CD4-positive, alpha-beta T cell treated with Interferon gamma for 1 hour (primary cell): ENCODE measurements at places on chromosomes 1 and 21.

DNA sequence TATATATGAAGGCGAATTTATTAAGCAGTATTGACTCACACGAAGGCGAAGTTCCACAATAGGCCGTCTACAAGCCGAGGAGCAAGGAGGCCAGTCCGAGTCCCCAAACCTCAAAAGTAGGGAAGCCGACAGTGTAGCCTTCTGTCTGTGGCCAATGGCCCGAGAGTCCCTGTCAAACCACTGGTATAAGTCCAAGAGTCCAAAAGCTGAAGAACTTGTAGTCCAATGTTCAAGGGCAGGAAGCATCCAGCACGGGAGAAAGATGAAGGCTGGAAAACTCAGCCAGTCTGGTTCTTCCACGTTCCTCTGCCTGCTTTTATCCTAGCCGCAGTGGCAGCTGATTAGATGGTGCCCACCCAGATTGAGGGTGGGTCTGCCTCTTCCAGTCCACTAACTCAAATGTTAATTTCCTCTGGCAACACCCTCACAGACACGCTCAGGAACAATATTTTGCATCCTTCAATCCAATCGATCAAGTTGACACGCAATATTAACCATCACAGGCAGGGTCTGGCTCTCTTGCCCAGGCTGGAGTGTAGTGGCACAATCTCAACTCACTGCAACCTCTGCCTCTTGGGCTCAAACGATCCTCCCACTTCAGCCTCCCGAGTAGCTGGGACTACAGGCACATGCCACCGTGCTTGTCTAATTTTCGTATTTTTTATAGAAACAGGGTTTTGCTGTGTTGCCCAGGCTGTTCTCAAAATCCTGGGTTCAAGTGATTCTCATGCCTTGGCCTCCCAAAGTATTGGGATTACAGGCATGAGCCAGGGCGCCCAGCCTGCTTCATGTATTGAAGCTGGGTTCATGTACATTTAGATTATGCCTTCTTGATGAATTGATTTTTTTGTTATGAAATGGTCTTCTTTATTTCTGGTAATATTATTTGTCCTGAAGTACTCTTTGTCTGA, 85.3 kb downstream of the DHRS3 start:
- DNase-seq = no peak

- no peak for DNase-seq
These were observed 9.0 kb downstream of the KIAA0040 start for GRCh38 chr1:175183586-175183985.

DNA sequence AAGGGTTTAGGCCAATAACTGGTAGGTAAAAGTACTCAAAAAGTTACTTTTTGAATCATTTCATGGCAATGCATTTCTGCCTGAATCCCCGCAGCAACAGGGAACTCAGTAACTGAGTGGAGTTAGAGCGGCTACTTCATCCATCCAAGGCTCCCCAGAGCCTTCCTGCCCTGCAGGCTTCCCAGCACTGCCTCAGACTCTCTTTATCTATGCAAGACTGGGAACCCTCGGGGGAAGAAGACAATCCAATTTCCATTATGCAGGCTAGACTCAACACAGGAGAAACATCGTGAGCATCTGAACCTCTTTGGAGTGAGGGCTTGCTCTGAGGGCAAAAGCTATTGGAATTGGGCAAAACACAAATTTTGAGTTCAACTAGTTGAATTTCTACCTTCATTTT, 23.1 kb downstream of the ZMYND12 start:
- DNase-seq = no peak

DNA sequence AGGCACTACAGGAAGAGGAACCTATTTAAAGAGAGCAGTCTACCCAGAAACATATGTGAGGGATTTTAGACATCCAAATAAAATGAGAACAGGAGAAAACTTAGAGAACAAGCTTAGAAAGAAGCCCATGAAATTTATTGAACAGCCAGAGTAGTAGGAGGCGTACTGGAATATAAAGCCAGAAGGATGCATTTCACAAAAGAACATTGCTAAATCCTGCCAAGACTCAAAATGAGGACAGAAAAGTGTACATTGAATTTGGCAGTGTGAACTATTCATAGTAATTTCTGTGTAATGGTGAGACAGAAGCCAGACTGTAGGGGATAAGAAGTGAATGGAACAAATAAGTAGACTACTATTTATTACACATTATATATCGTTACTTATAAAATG, 22.5 kb downstream of the CEPT1 start:
- DNase-seq = no peak

DNA sequence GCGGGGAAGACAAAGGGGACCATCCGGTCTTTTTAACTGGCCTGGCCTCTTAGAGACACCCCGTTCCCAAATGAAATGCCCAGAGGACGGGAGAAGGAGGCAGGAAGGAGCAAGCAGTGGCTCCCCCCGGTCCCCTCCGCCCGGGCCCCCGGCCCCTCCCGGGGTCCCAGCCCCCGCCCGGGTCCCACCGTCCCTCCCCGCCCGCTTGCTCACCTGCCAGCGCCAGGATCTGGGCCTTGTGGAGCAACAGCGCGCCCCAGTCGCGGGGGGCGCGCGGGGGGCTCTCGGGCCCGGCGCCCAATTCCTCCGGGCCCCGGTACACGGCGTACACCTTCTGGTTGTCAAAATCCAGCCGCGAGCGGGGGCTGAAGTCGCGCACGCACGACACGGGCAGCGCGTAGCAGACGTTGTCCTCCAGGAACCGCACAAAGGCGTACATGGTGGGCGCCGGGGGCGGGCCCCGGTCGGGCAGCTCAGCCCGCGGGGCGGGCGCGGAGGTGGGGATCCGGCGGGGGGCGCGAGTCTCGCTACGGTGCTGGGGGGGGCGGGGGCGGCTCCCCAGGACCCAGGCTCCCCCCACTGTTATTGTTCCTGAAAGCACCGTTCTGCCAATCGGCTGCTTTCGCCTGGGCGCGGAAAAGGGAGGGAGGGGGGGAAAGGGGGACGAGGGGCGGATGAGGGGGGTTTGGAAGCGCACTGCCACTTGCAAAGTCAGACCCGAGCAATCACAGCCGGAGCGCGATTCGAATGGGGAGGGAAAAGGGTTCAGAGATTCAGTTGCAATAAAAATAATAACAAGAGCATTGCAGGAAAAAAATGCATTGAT, at the start of gene BEND5:
Gene BEND5 (minus strand): TSS at position 499 of the 826 bp plus-strand sequence. CDS start 60 bp downstream, at position 439.
- peak; percentile 68 for DNase-seq

DNA sequence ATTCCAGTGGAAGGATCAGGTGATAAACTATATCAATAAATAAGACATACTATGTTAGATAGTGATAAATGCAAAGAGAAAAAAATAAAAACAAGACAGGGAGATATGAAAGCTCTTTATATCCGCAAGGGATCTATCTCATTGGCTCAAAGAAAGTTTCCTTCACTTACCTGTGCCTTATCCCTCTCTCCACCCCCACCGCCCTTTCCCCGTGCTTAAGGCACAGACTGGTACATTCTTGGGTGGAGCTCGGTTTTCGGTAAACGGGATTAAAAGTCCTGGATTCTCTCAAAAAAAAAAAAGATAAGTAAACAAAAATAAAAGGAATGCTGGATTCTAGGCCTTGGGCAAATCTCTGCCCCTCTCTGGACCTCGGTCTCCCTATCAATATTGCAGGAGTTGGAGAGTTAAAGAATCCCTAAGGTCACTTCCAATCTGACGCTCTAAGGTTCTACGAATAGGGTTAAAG, 593 bp upstream of the DNAJC16 start:
- DNase-seq = no peak

DNA sequence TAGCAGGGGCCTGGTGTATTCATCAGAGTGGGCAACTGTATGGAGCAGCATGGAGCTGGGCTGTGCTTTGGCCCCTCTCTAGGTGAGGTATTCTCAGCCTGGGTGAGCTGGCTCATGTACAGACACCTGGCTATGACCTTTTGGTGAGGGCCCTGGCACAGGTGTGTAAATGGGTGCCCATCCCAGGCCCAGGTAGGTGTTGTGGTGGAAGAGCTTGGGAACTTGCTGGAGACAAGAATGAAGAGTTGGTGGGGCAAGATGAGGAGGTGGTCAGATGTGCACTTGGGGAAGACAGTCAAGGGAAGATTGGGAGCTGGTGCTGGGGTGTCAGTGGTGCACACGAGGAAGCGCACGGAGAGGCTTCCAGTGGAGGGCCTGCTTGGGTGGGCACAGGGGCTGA, 95.5 kb downstream of the TRIM11 start:
- no peak for DNase-seq

DNA sequence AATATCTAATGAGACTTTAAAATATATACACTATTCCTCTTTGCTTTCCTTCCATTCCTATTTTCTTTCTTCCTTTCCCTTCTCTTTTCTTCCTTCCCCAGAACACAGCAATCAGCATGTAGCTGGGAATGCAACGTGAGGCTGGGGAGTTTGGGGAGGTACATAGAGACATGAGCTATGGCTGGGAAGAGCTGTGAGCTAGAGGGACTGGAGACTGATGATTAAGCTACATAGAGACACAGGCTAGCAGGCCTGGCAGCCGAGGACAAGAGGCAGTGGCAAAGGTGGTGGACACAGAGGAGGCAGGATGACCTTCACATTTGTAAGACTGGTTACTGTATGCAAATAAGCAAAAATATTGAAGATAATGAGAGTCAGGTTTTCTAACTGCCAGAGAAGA, 7.5 kb downstream of the LPAR3 start:
- DNase-seq = no peak

- DNase-seq = no peak
These were observed 6.4 kb upstream of the RSPO1 start for GRCh38 chr1:37641059-37641458.

DNA sequence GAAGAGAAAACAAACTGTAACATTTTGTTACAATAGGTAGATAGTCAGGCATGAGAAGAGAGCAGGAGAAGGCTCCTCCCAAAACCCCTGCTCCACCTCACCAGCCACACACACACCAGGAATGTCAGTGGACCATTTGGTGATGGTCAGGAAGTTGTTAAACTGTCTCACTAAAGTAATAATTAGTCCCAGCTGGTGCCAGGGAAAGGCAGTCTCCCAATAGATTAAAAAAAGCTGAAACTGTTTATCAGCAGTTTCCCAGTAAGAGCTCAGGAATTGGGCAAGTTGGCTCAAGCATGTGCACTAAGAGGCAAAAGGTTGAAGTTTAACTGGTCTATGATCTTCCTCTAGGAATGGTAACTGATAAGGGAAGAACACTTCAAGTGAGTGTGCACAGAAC, 249.6 kb downstream of the COL11A1 start:
- DNase-seq = no peak

DNA sequence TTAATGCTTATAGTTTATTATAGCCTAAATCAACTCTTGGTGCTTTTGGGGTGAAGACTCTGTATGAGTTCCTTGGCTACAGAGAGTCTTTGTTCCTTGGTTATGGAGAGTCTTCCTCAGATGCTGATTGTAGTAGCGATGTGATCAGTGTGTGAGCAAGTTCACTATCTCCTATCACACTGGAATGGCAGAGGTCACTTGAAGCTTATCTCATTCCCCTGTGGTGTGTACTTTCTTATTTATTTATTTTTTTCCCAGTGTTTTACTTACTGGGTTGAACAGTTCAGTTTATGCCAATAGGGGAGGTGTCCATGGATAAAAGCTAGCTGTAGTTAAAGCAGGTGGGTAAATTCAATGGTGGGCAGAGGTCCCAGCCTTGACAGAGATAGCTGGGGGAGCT, 20.1 kb upstream of the MAB21L3 start:
- no peak for DNase-seq

GRCh38 chr1:210292231-210292871, 36.4 kb upstream of the HHAT start:
- DNase-seq = peak; percentile 5

- DNase-seq = no peak
These were observed 20.2 kb downstream of the DHRS3 start for GRCh38 chr1:12597792-12598191.

- DNase-seq = no peak
These were observed 106.1 kb downstream of the PTGER3 start for GRCh38 chr1:70941563-70941962.

- DNase-seq = no peak
These were observed 40.1 kb upstream of the C1orf174 start for GRCh38 chr1:3940081-3940753.

GRCh38 chr1:36776948-36777831, 257.1 kb downstream of the GRIK3 start:
- DNase-seq = no peak

DNA sequence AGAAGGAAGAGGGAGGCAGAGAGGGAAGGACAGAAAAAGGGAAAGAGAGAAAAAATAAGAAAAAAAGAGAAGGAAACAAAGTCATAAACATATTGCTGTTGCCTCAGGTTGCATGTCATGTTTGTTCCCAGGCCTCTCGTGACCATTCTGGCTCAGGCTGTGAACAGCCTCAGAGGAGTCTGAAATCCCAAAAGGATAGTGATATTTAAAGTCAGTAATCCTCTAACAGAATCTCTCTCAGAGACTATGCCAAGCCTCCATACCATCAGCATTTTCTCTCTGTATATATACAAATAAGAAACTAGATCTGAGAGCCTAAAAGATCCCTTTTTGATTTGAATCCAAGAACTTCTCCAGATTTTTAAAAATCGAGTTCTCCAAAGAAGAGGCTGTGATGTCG, 35.2 kb downstream of the GORAB start:
- DNase-seq = no peak

- no peak for DNase-seq
These were observed 140.7 kb upstream of the PTBP2 start for GRCh38 chr1:96580920-96581319.

DNA sequence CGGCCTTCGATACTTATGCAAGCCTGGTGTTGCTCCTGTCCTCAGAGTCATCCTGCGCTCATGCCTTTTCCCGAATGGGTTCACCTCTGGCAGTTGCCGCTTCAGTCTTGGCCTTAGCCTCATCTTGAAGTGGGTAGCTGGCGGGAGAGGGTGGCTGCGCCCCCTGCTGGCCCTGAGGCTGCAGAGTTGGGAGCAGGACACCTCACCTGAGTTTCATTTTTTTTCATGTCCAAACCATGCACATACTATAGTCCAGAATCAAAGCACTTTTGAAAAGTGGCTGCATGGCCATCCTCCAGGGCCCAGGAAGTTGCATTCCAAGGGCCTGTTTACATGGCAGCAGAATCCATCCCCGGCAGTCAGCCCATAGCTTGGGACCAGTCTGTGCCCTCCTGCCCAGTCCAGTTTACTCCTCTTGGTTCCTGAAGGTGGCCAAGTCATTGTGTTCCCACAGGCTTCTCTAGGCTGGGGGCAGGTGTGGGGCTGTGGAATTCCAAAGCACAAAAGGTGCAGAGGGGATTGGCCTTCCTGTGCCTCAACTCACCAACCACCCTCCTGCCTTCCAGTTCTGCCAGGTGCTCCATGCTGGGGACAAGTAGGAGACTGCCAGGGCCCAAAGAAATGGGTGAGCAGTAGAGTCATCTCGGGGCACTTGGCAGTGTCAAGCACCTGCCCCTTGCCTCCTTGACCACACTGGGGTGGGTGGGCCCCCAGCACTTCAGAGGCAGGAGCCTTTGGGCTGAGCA, 44.0 kb downstream of the YARS1 start:
- DNase-seq = peak; percentile 65

- peak; percentile 31 for DNase-seq
These were observed 18.3 kb upstream of the PLEKHA6 start for GRCh38 chr1:204377800-204378668.

DNA sequence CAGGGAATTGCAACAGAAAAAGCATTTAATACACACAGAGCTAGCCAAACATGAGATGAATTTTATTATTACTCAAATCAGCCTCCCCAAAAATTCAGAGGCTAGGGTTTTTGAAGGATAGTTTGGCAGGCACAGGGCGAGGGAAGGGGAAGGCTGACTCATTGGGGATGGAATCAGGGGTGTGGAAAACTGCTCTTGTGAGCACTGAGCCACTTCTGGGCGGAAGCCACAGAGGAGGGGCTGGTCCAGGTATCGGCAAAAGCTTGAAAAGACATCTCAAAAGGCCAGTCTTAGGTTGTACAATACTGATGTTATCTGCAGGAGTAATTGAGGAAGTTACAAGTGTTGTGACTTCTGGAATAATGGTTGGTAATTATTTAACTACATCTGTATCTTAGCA, 109.4 kb downstream of the TLR5 start:
- no peak for DNase-seq
